Stimulated activated CD4-positive, alpha-beta T cell treated with anti-CD3 and anti-CD28 coated beads, Interleukin-12 subunit alpha, Interleukin-12 subunit beta, amount 100 ng/mL, for 24 hours (primary cell): ENCODE measurements at places on chromosomes 11 and 22.

DNA sequence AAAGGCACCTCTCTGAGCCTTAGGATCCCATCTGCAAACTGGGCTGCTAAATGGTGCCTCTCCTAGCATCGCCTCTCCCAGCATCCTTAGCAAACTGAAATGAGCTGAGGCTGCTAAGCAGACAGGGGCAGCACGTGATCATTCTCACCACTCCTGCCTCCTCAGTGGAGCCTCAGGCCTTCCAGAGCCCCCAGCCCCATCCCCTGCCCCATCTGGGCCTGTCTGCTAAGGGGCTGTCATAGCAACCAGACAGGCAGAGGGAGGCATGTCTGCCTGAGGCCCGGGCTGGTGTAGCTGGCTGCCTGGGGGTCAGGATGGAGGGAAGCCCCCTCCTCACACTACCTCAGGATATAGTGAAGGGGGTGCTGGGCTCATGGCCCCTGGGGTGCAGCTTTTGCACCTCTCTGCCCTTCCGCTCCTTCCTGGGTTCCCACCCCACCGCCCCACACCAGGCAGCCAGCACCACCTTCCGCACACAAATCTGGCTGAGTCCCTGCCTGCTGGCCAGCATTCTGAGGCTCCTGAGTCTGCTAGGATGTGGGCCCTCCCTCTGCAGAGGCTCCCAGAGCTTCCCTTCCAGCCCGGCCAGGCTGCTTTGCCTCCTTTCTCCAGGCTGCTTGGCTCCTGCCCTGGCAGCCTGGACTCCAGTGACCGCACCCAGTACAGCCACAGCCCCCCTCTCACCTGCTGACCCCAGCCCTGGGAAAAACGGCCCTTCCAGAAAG, 47.5 kb upstream of the TTLL12 start:
- no peak for DNase-seq

DNA sequence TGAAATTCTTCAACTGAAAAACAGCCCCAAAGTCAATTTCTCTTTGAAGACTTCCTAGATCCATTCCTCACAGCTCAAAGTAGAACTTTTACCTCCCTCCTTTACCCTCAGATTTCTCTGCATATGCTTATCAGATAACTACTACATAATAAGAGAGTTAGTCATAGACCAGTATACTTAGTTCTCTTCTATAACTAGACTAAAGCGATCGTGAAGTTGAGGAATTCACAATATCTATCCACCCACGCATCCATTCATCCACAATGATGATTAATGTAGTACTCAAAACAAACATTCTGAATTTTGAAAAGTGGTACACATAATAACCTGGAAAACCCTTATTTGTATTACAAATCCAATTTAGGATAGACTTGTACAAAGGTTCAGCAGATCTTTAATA, 800.9 kb upstream of the TENM4 start:
- DNase-seq = no peak

DNA sequence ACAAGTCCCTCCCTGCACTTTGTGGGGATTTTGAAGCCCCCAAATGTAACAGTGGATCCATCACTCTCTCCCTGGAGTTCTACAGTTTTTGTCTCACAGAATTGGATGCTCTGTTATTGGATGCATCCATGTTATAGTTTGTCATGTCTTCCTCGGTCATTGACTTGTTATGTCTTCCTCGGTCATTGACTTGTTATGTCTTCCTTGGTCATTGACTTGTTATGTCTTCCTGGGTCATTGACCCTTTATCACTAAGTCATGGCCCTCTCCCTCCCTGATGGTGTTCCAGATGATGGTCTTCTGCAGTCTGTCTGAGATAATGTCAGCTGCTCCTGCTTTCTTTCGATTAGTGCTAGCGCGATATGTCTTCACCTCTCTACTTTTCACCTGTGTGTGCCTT, 981.5 kb downstream of the BRD1 start:
- no peak for DNase-seq

GRCh38 chr11:108967571-108967970, 302.7 kb downstream of the DDX10 start:
- no peak for DNase-seq
